ENCODE measurements at places on chromosomes 2 and 18.

DNA sequence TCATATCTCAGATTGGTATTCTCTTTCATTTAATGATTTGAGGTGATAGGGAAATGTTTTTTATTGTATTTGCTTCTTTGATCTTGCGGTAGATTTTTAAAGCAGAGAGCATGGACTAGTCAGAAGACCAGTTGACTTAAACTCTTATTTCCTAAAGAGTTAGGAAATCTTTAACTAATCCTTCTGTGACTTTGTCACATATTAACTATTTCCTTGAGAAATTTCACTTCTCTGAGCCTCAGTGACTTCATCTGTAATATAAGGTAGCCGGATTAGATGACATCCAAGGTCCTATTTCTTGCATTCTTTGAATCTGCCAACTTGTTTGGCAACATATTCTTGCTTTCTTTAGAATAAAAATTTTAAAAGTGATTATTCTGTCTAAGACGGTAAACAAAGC is 55.6 kb downstream of the MTX2 start:
- DNase-seq: no peak

GRCh38 chr2:119240311-119241204 is 16.9 kb downstream of the STEAP3 start:
- no peak for DNase-seq

GRCh38 chr2:6810961-6811360 is 54.7 kb downstream of the CMPK2 start:
- no peak for DNase-seq

GRCh38 chr2:27216416-27217137 is 592 bp upstream of the CAD start:
- no peak for DNase-seq

DNA sequence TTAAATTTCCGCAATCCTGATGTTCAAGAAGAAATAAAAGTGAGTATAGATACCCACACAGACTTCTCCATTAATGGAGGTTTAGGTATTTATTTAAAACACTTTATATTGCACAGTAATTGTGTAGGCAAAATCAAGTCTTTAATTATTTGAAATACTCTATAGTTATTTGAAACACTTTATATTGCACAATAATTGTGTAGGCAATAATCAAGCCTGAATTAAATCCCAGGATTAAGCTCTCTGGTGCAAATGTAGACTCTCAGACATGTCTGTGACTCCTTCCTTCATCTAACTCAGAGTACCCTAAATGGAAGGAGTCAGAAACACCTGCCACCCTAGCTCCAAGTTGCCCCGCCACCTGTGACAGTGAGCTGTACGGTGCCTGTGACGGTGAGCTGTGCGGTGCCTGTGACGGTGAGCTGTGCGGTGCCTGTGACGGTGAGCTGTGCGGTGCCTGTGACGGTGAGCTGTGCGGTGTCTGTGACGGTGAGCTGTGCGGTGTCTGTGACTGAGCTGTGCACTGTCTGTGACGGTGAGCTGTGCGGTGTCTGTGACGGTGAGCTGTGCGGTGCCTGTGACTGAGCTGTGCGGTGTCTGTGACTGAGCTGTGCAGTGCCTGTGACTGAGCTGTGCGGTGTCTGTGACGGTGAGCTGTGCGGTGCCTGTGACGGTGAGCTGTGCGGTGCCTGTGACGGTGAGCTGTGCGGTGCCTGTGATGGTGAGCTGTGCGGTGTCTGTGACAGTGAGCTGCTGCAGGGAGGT is 11.0 kb downstream of the SLC3A1 start:
- DNase-seq: no peak
